ENCODE measurements at places on chromosomes 6 and 20.

GRCh38 chr6:34583861-34584604 lies 27.9 kb upstream of the SPDEF start:
- DNase-seq, result no peak

DNA sequence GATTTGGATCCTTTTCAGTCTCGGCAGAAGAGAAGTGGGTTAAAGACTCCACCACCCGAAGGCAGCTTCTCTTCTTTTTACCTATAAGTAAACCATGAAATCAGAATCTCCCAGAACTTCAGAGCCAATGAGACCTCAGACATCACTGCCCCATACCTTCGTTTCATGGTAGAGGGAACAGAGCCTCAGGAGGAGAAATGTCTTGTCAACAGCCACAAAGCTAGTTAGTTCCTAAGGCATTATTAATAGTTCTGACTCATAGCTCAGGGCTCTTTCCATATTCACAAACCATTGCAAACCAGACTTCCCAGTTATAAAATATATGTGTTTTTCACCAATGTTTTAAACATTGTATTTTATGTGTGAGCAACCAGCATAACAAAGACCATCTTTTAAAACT lies 118.7 kb upstream of the RIPOR2 start:
- no peak for DNase-seq

DNA sequence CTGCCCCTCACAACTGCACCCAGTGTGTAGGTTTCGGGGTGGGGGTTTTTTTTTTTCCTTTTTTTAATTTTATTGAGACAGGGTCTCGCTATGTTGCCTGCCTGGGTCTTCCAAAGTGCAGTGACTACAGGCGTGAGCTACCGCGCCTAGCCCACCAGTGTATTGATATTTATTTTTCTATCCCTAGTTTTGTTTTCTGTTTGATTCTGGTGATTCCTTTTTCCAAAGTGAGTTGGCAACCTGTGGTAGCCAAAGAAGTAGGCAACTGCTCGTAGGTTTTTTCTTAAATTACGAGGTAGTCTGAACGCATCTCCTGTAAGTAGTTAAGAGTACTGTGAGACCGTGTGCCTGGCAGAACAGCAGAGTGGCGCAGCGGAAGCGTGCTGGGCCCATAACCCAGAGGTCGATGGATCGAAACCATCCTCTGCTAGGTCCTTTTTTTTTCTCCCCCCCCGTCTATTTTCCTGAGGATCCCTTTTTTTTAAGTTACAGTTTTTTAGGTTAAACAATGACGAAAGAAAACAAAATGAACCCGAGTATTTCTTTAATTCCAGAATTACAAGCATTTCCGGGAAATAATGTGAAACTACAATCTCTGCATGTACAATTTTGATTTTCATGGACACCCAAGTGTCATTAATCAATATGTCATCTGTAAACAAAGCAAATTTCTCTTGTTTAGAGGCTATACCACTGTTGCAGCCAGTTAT lies 78.7 kb upstream of the BTN3A2 start:
- DNase-seq, result peak; percentile 89

DNA sequence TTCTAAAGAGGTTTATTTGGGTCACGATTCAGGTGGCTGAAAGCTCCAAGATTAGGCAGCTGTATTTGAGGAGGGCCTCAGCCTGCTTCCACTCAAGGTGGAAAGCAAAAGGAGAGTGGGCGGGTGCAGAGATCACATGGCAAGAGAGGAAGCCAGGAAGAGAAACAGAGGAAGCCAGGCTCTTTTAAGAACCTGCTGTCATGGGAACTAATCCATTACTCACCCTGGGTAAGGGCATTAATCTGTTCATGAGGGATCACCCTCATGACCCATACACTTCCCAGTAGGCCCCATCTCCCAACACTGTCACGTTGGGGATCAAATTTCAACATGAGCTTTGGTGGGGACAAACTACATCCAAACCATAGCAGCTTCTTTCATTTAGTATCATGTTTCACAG lies 53.9 kb downstream of the DHX35 start:
- no peak for DNase-seq

GRCh38 chr6:13352165-13352564 lies 23.8 kb upstream of the TBC1D7 start:
- no peak for DNase-seq

DNA sequence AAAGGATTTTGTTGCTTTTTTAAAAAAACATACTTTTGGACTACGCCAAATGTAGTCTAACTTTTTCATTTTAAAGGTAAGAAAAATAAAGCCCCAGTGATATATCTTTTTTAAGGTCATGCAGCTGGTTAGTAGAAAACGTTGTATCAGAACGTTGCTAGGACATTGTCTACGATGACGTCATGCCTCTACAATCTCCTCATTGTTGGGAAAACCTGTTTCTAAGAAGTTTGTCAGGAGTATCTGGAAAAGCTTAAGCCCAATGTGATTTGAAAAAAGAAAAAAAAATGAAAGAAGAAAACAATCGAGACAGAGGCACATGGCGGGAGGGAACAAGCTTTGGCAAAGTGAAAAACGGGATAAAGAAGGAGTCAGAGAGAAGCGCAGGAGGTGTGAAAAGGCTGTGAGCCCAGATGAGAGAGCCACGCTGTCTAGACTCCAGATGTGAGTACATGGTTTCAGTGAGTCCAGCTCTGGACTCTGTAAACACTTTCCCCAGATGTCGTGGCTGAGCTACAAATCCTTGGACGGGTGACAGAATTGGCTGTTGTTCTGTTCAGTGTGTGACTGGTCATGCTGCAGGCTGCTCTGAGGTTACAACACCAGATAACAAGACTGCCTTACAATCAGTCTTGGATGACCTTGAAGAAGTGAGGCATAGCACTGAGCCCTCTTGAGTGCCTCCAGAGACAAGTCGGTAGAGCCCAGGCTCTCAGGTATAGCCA lies 656.7 kb upstream of the ID4 start:
- DNase-seq, result no peak

GRCh38 chr6:101352316-101352715 lies 41.2 kb upstream of the GRIK2 start:
- no peak for DNase-seq

GRCh38 chr6:111468329-111469012 lies 14.5 kb downstream of the REV3L start:
- DNase-seq, result no peak

DNA sequence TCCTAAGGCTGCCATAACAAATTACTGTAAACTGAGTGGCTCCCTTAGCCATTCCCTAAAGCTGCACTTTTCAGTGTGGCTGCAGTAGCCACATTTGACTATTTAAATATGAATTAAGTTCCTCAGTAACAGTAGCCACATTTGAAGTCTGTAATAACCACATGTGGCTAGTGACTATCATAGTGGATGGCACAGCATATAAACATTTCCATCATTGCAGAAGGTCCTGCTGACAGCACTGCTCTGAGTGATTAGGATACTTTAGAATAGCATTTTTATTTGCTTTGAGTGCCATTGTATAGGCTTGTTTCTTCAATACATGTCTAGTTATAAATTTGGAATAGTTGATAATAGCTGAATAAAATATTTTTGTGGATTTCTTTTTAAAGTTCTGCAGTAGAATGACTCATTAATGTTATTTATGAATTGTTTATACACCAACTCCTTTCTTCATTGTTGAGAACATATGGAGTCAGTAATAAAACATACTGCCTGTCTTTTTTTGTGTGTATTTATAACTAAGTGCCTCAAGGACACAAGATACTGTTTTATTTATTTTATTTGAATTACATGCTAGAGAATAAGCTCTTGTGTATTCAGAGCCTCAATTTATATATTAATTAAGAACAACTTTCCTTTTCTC lies 217.2 kb downstream of the CDKAL1 start:
- no peak for DNase-seq

- DNase-seq, result no peak
These were observed 2.9 kb upstream of the AKAP12 start for GRCh38 chr6:151236668-151237401.

GRCh38 chr20:42401613-42402012 lies 783.4 kb upstream of the CHD6 start:
- no peak for DNase-seq

DNA sequence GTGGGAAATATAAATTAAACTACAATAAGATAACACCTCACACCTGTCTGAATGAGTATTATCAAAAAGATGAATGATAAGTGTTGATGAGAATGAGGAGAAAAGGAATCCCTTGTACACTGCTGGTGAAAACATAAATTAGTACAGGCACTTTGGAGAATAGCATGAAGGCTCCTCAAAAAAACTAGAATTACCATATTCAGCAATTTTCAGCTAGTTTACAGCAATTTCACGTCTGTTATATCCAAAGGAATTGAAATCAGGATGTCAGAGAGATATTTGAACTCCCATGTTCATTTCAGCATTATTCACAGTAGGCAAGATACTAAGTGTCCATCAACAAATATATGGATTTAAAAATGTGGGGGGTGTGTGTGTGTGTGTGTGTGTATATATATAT lies 292.6 kb downstream of the CLVS2 start:
- no peak for DNase-seq

- DNase-seq, result no peak
These were observed 128.9 kb downstream of the SCML4 start for GRCh38 chr6:107695061-107695720.

- no peak for DNase-seq
These were observed 72.3 kb downstream of the JARID2 start for GRCh38 chr6:15317934-15318902.

- DNase-seq, result peak; percentile 97
These were observed 119.6 kb downstream of the KIF13A start for GRCh38 chr6:17867880-17868279.

DNA sequence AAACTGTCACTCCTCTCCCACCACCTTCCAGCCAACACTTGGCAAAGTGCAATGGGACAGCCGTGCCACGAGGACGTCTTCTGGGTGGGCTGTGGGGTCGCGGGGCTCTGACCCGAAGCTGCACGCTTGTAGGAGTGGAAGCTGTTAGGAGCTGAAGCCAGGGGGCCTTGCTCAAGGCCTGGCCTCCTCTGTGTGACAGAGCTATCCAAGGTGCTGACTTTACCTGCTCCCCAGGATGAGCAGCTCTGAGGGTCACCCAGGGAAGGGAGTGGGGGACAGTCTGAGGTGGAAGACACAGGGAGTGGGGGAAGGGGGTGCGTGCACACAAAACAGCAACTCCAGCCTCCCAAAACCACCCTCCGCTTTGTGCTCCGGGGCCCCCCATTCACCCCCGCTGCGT lies 17.5 kb upstream of the CHRNA4 start:
- DNase-seq, result no peak

DNA sequence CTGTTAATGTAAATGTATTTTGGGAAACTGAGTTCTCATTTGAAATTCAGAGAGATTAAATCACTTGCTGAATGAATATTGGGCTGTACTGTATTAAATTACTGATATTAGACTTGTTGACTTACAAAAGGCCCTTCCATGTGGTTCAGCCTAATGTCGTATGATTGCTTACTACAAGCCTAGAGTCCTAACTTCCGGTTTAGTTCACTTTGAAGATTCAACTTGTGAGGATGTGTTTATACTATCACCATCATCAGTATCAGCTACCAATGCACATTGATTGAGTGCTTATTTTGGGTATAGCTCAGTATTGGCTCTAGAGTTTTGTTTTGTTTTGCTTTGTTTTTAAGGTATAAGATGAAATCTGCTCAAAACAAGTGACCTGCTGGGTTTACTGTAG lies 48.3 kb downstream of the FAM217A start:
- no peak for DNase-seq

GRCh38 chr6:41215777-41216176 lies 12.4 kb upstream of the TREML4 start:
- no peak for DNase-seq

- DNase-seq, result no peak
These were observed 77.6 kb downstream of the PHACTR2 start for GRCh38 chr6:143755301-143755744.

DNA sequence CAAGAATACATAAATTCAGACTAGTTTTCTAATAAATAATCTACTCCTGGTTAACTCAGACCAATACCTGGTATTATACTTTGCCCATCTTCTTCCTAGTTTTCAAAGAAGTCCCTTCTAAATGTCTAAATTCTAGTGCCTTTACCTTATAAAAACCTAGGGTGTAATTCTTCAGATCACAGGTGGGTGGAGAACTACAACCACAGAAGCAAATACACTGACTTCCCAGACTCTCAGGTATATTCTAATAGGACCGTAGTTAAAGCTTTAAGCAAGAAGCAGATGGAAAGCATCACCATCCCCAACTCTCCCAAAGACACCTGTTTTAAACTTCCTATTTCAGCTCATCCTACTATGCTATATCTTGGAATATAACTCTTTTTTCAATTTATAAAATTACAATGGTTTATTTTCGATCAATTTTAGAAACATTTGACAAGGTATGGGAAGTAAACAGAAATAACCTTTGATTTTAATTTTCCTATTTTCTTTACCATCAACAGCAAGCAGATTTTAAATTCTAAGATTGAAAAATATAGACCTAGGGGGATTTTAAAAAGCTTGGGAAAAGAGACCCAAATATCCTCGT lies 15.8 kb downstream of the MAN1A1 start:
- peak; percentile 66 for DNase-seq

GRCh38 chr20:20549267-20549612 lies 163.2 kb downstream of the RALGAPA2 start:
- DNase-seq, result peak; percentile 96

DNA sequence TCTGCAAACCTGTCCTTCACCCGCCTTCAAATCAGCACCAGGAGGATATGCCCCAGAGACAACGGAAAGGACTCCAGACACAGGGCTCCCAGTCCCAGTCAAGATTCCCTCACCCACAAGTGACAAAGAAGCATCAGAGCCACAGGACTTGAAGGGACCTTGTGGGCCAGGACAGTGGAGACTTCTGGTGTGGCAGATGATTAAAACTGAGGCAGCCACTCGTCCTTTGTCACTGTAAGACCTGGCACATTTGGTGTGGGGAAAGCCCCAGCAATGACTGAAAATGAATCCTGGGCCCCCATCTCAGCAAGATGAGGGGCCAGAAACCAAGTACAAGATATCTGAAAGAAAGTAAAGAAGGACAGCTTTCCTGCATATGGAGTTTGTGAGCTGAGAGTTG lies 15.6 kb upstream of the GMPR start:
- no peak for DNase-seq

DNA sequence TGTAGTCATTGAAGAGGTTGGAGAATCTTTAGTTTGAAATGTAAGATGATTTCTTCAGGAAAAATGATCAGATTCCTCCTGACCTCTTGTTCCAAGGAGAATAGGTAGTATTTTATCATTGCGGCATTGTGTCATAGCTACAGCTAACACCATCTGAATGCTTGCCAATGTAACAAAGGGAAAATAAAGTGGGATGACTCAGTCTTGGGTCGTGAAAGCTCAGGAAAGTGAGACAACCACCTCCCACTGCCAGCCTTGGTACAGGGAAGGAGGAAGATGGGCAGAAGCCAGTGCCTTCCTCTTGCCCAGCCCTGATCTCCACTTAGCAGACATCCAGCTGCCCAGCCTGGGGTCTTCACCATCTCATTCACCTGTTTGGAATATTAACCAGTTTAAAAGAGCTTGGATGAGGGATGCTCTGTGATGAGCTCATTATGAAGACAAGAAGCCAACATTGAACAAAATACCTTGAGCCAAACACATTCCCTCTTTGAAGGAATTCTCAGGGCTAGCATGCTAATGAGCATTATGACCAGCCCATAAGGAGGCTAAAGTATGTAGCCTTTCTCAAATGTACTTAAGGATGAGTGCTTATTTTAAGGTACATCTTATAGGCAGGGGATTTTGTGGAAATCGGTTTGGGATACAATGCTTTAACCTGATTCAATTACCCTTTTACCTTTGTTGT lies 40.0 kb upstream of the APCDD1L start:
- DNase-seq, result no peak
